SJCRH30 (cell line): ENCODE measurements at places on chromosomes 4 and X.

DNA sequence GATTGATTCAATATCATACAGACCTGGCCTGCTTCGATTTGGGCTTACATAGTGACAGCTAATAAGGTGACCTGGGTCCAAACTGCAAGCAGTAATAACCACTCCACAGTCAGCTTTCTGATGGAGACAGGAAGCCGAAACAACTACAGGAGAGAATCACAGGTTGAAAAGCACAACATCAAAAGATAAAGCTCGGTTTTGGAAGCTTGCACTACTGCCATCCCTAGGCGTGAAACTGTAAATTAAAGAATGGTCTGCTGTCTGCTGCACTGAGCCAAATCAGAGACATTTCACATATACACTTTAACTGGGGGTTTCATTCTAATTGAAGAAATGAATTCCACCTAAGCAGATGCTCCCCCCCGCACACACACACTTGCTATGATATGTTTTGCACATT lies 116.3 kb downstream of the DHX15 start:
- DNase-seq, result no peak

DNA sequence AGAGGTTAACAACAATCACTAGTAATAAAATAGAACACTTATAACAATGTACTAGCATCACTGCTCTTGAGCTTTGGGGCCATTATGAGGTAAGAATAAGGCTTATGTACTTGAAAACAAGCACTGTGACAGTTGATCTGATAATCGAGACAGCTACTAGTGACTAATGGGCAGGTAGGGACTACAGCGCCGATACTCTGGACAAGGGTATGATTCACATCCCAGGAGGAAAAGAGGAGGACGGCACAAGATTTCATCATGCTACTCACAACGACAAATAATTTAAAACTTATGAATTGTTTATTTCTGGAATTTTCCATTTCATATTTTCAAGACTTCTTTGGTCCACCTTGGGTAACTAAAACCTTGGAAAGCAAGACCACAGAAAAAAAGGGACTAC lies 62.3 kb downstream of the FAM184B start:
- DNase-seq, result no peak

DNA sequence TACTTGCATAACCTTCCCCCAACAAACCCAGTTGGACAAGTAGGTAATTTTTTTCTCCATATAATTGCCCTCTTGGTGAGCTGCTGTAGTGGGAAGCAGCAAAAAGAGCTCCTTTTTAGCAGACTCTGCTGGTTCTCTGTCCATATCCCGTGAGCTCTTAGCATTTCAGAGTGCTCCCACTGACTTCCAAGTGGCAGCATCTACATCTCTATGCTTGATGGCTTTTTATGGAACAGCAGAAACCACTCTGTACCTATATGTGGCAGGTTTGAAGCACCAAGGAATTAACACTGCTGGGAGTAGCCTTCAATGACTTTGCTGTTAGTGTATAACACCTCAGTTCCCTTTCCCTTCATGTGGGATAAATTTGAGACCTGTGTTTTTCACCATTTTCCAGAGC lies 168.4 kb upstream of the NHS start:
- DNase-seq, result no peak

- peak; percentile 27 for DNase-seq
These were observed 101.7 kb downstream of the PHOX2B start for GRCh38 chr4:41646862-41647261.

DNA sequence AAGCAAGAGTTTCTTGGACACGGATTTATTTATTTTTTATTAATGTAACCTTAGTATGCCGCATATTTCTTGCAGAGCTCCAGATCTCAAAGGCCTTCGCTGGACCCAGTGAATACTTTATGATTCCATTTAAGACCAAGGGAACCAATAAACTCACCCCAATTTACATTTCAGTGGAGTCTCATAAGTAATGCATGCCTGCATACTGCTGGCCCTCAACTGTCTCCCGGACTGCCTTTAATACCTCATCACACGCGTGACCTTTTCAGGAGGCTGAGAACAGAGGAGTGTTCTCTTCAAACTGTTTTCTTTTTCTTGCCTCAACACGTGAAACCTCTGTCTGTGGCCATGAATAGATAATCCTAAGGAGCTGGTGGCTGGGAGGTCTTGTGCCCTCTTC lies 240.9 kb downstream of the STIM2 start:
- DNase-seq, result no peak

DNA sequence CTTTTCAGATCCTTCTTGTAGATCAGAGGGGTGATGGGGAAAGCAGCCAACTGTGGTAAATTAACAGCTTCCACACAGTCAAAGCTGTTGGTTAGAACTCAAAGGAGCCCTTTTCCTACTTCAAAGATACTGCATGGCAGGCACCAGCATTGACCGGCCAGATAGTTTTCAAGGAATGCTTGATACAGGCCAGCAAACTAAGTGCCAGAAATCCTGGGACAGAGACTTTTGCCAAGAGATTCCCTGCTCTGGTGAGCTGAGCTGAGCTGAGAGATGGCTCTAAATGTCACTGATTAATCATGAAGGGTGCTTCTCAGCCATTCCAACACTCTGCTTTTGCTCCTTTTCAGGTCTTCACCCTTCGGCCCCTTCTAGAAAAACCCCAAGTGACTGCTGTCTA lies 131.6 kb upstream of the MED14 start:
- no peak for DNase-seq

GRCh38 chrX:16445166-16445752 lies 204.7 kb upstream of the S100G start:
- DNase-seq, result peak; percentile 27

DNA sequence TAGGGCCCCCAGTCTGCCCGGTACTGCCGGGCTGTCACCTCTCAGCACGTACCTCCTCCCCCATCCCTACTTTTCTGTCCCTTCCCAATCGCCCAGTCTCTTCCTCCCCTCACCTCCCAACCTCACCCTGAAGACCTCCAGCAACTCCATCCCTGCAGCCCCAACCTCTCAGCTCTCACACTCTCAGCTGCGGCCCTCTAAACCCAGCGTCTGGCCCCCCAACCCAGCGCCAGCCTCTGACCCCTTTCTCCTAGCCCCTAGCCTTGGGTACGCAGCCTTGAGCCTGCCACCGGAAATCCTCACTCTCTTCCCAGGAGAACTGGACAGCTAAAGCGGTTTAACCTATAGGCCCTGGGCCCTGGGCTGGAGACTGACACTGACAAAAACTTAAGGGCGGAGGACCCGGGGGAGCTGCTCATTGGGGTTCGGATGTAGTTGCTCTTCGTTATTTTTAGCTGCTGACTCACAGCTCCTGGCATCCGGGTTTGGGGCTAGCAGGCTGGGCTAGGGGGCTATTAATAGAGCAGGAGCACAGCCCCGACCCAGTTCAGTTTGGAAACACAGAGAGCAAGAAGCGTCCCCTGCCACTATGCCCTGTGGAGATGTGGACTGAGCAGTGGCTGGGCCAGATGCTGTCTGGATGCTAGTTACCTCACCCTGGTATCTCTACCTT lies 9.6 kb upstream of the DLG3 start:
- peak; percentile 73 for DNase-seq

DNA sequence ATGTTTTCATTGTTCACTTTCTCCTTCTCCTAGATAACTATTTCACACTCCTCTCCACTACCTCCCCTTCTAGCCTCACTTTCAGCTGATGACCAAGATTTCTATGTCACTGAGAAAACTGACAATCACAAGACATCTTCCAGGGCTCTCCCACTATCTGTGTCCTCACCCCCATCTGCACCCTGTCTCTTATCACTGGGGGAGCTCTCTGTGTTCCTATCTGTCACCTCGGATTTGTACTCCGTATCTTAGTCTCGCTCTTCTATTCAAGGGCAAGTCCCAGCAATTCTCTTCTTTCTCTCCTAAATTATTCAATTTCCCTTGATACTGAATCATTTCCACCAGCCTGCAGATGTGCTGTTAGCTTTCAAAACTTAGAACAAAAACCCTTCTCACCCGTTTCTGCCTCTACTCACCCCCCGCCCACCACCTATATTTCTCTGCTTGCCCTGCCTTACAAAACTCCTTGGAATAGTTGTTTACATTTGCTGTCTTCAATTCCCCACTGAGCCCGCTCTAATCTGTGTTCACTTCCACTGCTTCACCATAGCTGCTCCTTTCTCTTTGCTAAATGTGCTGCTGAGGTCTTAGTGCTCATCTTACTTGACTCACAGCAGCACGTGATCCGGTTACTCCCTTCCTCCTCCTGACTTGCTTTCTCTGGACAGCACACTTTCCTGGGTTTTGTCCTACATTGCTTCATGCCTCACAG lies 293.2 kb downstream of the UNC5C start:
- DNase-seq, result no peak

- no peak for DNase-seq
These were observed 528.2 kb upstream of the FAT1 start for GRCh38 chr4:187251896-187252295.

DNA sequence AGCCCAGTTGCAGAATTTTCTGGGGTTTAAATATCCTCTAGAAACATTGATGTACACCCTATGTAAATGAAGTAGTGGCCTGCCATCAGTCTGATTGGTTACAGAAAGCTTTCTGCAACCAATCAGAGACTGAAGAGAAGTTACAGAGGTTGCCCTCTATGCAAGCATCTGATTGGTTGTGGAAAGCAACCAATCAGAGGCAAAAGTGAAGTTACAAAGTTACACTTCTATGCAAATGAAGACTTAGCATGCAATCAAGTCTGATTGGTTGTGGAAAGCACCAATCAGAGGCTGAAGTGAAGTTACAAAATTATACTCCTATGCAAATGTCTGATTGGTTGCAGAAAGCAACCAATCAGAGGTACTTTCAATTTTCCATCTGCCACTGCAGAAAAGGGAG lies 51.9 kb upstream of the USP9X start:
- DNase-seq, result peak; percentile 22

GRCh38 chrX:85243761-85244449 lies at the start of the genes SATL1 and ZNF711:
SATL1 (minus strand) TSS chrX:85243779; CDS start chrX:85108968, 134,811 bp downstream.
ZNF711 (plus strand) TSS chrX:85243991; CDS start chrX:85247573, 3,582 bp downstream.
- DNase-seq, result peak; percentile 89

GRCh38 chr4:2400841-2401609 lies 17.4 kb downstream of the ZFYVE28 start:
- DNase-seq, result no peak

- DNase-seq, result no peak
These were observed 89.3 kb upstream of the STX18 start for GRCh38 chr4:4631150-4631549.

DNA sequence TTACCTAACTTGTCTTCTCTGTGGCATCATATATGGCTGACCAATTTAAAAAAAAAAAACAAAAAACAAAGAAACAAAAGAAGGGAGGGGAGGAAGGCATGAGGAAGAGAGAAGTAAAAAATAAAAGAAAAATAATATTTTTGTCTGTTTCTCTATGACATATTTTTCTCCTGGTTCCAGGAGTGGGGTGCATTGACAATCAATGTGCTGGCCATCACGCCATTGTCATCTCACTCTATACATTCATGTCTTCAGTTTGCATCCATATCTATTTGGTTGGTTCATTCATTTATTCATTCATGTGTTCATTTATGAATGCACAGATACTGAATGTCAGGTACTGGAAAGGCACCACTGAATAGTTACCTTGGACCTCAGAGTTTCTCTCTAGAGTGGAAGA lies 183.4 kb downstream of the DCHS2 start:
- DNase-seq, result no peak

DNA sequence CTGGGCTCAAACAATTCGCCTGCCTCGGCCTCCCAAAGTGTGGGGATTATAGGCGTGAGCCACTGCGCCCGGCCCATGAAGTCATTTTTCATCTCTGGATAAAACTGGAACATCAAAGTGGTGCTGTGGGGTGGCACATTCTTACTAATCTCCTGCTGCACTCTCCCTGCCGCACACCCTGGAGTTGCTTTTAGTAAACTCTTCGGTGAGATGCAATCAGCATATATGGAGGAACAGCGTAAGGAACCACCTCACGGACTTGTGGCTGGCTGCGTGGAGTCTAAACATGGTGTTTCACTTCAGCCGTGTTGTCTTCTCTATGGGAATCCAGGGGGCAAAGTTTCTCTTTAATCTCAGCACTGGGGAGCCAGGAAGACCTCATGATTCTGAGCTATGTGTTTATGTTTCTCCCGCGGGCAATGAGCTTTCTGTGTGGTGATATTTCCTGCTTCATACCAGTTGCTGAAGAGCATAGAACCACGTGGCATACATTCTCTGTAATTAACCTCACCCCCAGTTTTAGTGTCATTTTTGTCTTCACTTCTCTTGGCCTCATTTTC lies 2.1 kb upstream of the RHOH start:
- peak; percentile 21 for DNase-seq

GRCh38 chr4:152074573-152074972 lies 313.8 kb upstream of the GATB start:
- no peak for DNase-seq

- peak; percentile 35 for DNase-seq
These were observed 46.8 kb upstream of the PITX2 start for GRCh38 chr4:110669663-110670062.

DNA sequence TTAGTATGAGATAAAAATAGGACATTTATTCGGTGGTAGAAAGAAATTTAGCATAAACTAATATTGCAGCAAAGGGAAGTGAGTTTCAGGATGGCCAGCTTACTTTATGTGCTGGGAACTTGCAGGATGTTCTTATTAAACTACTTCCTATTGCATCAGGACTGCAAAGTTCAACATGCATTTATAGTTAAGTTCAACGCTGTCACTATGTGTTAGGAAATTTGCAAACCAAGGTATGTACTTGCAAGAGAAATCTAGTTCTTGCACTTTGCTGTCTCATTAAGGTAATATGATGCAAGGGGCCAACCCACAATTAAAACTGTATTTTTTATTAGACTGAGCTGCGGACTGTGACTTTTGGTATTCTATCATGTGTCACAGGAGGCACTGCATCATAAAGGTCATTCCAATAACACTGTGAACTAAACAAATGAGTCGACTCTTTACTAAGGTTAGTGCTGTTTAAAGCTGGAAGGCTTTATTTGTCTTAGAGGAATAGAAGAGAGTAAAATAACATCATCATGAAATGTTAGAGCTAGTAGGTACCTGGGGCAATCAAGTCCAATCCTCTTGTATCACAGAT lies 1525.7 kb upstream of the TENM3 start:
- DNase-seq, result no peak

GRCh38 chrX:154443992-154444754 lies at the start of gene FAM50A:
FAM50A (plus strand) TSS chrX:154444141; CDS start chrX:154444236, 95 bp downstream.
- DNase-seq, result peak; percentile 70

DNA sequence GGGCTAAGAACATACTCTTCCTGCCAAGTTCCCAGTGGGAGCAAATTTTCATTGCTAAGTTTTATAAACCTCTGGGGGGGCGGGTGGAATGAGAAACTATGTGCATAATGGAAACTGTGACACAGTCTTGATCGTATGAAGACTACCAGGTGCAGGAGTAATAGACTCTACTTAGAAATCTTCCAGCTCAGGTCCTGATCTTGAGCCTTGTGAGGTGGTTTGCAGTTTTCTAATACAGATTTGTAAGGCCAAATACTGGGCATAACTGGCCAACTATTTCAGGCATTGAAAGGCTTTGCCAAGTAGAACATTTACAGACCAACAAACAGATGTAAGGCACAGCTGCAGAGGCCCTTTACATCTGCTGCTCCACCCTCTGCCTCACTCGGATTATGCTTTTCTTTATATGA lies 89.7 kb upstream of the CBR4 start:
- DNase-seq, result no peak
